Esophagus squamous epithelium (tissue), 5 donors: ENCODE measurements at places on chromosomes 5 and 9.

DNA sequence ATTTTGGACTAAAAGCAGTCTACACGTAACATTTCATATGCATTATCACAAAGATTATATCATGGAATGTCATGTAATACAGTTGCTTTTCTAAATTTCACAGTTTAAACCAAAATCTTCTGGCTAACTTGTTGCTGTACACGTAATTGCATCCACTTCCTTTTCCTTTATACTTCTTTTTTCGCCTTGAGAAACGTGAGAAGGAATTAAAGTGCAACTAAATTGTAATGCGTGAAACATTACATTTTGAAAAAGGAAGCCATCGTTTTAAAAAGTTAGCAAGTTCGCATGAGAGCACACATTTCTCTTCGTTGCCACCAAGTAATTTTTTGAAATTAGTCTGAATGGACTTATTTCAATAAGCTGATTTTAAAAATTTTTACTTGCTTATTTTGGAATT lies 80.0 kb downstream of the MEGF10 start:
- no peak for DNase-seq

DNA sequence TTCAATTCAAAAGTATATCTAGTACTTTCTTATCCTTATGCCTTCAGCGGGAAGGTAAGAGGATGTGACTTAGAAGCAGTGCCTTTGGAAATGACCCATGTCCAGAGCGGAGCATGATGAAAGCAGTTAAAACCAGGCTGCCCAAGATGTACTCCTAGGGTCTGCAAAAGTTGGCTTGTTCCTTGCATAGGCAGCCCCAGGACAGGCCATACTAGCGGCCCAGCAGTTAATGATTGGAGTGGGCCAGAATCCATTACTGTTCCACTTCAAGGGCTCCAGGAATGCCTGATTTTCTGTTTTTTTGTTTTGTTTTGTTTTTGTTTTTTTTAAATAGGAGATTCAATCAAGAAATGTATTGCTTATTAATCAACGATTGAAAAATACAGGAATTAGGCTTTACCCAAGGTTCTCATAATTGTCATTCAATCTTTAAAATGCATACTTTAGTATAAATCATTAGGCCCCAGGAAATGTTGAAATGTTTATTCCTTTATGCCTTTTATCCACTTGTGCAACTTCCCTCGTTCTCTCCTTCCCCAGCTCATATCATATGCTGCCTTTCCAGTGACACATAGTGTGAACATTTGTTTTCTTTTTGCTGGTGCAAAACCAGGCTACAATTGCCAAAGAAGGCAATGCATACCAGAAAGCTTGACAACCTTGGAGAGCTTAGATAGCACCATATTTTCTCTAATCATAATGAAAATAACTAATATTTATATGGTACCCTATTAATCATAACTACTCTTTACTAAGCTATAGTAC lies 190.8 kb downstream of the ARHGEF28 start:
- no peak for DNase-seq

DNA sequence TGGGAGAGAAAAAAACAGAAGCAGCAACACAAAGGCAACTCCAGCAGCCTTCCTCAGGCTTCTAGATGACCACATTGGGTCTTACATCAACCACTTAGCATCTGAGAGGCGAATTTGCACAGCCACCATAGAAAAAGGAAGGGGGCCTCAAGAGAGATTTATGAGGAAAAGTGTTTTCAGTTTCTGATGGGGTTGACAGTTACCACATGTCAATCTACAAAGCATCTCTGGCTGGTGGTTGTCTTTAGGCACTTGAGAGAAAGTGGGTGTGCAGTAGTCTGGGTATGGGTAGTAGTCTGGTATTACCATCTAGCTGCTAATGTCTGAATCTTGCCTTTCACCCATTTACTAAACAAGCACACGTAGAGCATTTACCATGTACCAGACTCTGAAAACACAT lies 137.5 kb downstream of the BAAT start:
- DNase-seq, result no peak

DNA sequence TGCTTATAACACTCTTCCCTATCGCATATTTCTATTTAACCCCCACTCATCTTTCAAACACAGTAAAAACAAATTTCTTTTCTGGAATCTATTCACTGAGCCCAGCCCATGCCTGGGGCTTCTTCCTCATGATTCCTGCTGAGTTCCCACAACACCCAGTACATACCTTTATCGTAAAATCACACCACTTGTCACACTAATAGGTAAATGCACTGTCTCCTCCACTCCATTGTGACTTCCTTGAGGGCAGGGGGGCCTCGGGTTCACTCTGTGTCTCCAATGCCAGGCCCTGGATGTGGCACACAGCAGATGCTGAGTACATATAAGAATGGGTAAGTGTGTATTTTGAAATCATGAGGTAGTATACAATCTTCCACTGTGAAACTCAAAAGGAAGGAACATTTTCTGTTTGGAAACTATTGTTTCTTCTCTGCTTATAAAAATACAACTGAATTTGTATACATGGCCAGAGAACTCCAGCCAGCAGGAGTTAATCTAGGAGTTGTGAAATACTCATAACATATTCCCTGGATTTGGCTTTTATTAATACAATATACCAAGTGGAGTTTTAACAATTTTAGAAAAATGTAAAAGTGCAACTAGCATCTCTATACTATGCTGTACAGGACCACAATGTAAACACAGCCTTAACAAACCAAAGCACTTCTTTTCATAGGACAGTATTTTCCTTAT lies 7.2 kb downstream of the PLK2 start:
- DNase-seq, result no peak

DNA sequence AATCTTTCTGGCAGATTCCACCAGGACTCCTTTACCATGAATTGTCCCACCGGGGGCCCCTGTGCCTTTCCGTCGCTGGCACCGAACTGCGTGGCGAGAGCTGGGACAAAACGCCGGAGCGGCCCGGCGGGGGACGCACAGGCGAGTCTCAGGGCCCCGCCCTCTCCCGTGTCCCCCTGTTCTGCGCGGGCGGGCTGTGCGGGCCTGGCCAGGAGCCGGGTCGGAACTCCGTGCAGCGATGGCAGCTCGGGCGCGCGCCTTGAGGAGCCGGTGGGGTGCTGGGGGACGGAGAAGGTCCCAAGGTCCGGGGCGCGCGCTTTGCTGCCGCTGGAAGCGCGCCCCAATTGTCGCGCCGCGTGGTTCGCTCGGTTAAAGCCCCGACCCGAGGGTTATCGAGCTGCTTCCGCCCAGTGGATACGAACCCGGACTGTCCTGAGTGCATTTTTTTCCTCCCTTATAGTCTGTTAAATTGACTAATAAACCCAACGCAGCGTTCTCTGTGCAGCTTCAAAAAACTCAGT lies 125.3 kb downstream of the TMEM174 start:
- no peak for DNase-seq

- no peak for DNase-seq
Measured at GRCh38 chr5:17370651-17371050, 127.4 kb upstream of the TAF11L2 start.

- no peak for DNase-seq
Measured at GRCh38 chr9:123686829-123687192, 243.1 kb downstream of the DENND1A start.

DNA sequence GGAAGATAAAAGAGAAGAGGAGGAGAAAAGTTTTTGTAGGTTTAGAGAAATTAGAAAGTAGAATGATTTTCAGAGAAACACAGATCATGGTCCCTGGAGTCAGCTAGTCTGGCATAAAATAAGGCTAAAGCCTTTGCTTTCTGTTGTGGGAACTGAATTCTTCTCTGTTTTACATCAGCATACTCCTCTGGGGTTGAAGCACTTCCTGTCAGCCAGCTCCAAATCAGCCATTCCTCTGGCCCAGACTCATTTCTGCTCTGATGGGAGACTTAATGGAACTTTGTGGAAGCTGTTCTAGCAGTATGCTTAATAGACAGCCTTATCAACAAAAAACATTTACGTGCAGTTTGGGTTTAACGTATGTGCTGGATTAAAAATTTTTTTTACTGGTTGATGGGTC lies 143.2 kb downstream of the HMHB1 start:
- no peak for DNase-seq

GRCh38 chr5:68353605-68354004 lies 138.0 kb downstream of the PIK3R1 start:
- no peak for DNase-seq

- DNase-seq, result no peak
Measured at GRCh38 chr9:126700903-126701812, 87.4 kb downstream of the LMX1B start.

DNA sequence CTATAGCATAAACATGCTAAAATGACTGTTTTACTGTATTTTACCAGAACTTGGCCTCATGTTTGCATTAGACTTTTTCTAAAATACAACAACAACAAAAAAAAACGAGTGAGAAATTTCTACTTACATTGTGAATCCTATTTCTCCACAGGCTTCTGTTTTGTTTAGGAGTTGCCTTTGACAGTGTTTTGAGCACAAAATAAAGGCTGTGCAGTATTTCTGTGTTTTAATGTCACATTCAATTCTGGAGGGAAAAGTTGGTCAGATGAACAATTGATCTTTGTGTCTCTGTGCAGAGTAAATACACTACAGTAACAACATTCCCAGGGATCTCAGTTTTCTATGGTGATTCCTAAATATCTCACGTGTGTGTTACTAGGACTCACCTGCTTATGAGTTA lies 131.1 kb downstream of the GPBP1 start:
- no peak for DNase-seq

GRCh38 chr5:5373351-5373989 lies 49.0 kb upstream of the ICE1 start:
- DNase-seq, result no peak

- no peak for DNase-seq
Measured at GRCh38 chr9:120326049-120326693, 253.8 kb downstream of the CDK5RAP2 start.

DNA sequence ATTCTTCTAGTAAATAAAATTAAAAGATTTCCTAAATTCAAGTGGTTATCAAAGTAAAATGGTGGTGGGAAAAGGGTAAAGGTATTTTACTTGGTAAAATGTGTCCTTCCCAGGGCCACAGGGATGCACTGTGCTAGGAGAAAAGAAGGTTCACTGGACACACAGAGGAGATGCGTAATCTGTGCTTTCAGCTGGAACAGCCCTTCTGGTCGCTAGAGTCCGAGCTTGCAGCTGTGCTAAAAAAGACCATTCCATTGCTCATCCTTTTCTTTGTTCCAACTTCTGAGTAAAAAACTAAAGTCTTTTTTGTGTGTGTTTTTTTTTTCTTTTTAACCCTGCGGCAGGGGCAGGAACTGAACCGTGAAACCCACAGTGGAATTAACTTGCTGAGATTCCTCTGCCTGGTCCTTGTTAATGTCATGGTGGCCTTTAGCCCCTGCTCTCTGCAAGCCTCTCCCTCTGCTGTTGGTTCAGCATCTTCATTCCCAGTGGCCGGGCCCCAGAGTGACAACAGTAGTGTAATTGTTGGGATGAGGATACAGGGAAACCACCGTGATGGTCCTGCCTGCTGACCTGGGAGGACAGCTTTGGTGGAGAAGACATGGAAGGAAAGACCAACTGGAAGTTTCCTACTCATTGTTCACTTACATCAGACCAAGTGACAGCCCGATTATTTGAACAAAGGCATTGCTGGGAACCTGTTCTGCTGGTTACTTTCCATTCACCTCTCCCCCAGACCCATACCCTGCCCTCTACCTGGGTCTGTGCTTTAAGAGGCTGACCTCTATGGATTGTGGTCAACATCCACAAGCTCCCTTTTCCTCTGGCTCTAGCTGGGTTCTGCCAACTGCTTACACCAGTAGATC lies 31.9 kb upstream of the FSTL4 start:
- no peak for DNase-seq

DNA sequence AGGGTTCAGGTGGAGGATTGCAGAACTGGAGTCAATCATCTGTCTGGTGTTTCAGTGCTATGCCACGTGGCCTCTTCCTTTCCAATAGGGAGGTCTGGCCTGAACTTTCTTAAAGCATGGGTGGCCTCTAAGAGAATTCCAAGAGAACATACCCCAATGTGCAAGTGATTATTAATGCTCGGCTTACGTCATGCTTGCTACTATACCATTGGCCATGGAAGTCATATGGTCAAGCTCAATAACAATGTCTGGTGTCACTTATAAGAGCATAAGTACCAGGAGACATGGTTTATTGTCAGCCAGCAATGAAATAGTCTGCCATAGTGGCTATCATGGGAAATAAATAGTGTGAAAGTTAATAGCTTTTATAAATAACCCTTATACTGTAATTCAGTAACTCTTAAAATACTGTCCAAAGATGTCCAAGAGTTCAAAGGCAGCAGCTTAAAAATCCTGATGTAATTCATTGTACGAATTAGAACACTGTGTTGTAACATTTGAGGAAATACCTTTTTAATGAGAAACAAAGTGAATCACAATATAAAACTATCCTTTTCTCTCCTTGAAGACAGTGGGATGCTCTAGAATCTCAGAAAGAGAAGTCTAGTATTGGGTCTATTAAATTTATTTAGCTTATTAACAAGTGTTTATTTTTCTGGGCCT lies 355.4 kb upstream of the PRR16 start:
- no peak for DNase-seq

- no peak for DNase-seq
Measured at GRCh38 chr5:133029416-133029815, 3.1 kb upstream of the ZCCHC10 start.

- DNase-seq, result no peak
Measured at GRCh38 chr9:17222932-17223331, 88.1 kb downstream of the CNTLN start.

GRCh38 chr5:69281114-69281513 lies 46.4 kb downstream of the CDK7 start:
- no peak for DNase-seq

- DNase-seq, result no peak
Measured at GRCh38 chr9:84845956-84846900, 176.7 kb downstream of the NTRK2 start.

- no peak for DNase-seq
Measured at GRCh38 chr9:114051706-114052105, 26.4 kb downstream of the AMBP start.

DNA sequence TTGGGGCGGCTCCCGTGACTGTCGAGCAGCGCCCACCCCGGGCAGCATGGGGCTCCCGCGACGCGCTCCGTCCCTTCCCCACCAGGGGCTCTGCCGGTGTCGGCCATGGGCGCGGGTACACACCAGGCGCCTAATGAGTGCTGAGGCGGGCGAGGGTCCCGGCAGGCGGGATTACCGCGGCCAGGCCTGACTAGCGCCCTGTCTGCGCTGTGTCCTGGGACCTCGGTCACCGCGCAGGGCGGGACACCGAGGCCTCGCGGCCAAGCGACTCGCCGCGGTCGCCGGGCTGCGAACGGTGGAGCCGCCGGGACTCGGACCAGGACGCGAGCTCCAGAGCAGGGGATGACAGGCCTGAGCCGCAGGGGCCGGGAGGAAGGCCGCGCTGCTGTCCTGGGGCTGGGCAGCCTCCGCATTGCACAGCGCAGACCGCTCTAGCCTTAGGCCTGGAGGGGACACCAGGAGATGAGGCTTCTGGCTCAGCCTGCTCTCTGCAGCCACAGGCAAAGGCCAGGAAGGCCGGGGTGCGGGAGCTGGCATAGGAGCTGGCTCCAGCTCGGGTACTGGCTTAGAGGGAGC lies 14.1 kb downstream of the LCN10 start:
- DNase-seq, result no peak

- DNase-seq, result no peak
Measured at GRCh38 chr5:90305041-90305720, 104.4 kb downstream of the CETN3 start.
